ENCODE measurements at places on chromosomes 2 and 18.

DNA sequence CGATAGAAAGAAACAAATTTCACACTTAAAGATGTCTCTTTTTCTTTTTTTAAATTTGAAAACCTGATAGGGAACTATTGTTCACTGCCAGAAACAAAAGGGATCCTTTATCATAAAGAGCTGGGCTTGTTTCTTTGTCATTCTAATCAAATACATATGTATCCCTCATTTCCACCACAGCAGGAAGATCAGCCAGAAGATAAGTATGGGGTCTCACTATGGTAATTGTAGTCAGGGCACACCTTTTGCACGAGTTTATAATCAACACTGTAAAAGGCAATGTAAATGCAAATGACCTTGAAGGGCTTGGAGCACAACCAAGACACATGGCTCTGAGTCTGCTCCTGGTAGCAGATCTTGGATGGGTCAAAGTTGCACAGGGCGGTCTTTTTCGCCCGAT is 109.5 kb downstream of the NXPH2 start:
- no peak for DNase-seq

DNA sequence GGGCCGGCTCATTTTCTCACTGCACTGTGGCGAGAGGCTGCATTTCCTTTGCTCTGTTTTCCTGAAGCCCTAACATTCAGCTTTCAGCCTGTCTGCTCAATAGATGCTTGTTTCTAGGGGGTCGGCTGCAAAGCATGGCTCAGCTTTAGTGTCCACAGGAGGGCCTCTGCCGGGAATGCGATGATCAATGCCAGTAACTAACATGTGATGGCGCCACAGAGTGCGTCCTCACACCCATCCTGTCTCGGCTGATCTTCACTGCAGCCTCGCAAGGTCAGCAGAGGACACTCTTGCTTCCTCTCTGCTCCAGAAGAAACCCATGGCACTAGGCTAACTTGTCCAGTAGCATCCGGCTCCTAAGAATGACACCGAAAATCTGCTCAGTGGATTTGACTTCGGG is 156.4 kb upstream of the PXDN start:
- no peak for DNase-seq

DNA sequence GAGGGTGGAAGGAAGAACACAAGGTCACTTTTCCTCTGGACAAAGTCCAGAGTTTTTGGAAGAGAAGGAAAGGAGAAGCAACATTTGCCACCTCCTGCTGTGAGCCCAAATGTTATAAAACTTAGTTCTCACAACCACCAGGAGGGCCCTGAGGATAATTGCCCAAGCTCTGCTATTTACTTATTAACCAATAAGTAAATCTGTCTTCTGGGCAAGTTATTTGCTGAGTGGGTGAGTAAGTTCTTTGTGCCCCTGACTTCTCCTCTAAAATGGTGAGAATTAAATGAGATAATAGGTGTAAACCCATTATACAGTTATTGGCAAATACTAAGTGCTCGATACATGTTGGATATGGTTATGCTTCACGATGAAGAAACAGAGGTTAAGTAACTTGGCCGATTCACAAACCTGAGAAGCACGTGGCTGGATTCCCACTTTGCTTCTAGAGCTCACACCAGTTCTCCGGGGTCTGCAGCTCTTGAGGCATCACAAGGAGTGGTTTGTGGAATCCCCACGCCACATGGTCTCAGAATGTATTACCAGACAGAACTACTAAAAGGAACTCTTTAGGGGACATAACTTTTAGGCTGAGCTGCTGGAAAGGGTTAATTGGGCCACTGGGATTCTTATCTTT is 164.1 kb downstream of the MYCN start:
- DNase-seq, result no peak

GRCh38 chr18:54444319-54444914 is 86.7 kb downstream of the C18orf54 start:
- peak; percentile 1 for DNase-seq

DNA sequence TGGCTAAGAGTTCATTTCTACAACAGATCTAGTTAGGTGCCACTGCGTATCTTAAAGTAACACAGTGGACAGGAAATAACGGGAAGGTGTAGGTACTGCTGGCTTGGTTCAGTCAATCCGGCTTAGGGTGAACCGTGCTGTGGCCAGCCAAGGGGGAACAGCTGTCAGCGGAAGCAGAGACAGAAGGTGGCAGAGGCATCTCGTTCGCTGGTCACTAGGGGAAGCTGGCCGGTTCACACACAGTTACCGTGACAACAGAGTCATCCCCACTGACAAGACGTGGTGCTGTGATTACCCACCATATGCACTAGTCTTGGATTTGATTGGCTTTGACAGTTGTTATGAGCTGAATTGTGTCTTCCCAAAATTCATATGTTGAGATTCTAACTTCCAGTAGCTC is 58.8 kb upstream of the HDAC4 start:
- no peak for DNase-seq

DNA sequence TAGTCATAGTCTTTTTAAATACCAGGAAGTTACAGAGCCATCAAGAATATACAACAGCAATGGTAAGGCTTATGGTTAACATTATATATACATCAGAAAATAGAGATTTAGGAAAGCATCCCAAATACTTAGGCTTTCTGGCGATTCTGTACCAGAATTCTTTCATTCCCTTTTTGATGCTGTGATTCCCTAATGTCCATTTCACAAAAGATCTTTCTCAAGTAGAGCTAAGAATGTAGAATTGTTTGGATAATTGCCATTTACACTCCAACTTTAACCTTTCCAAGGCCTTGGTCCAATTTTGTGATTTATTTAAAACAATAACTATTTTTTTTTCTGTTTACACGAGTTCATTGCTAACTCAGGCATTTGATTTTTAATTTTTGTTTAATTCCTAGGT is 422.2 kb downstream of the MTX2 start:
- no peak for DNase-seq

DNA sequence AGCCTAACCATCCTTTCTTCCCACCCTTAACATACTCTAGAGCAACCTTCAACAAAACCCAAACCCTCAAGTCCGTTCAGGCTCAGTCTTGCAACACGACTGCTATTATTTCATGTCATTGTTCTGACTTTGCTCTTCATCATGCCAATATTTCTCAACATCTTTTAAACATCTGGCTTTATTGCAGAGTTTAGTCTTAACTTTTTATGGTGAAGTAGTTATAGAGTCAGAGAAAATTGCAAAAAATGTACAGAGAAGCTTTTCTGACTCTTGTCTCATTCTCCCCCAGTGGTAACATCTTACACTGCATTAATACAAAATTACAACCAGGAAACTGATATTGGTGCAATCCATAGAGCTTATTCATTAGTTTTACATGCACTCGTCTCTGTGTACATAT is 3.9 kb downstream of the MARCO start:
- DNase-seq, result no peak

GRCh38 chr18:37663446-37663845 is 97.8 kb upstream of the CELF4 start:
- no peak for DNase-seq

DNA sequence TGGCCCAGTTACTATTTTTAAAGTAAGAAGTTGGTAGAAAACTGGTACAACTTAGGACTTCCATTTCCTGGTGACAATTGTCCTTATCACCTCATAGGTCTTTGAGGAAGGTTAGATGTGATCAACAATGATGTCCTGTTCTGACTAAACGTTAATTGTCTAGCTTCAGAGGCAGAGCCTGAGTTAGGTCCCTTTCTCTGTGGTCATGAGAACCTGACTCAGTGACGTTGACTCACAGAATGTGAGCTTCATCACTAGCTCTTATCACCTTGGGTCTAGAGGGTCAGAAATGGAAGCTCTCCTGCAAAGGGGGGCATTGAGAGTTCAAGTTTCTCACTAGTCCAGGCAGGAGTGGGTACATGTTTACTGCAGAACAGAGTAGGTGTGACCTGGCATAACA is 60.6 kb upstream of the ATP8B1 start:
- DNase-seq, result no peak

DNA sequence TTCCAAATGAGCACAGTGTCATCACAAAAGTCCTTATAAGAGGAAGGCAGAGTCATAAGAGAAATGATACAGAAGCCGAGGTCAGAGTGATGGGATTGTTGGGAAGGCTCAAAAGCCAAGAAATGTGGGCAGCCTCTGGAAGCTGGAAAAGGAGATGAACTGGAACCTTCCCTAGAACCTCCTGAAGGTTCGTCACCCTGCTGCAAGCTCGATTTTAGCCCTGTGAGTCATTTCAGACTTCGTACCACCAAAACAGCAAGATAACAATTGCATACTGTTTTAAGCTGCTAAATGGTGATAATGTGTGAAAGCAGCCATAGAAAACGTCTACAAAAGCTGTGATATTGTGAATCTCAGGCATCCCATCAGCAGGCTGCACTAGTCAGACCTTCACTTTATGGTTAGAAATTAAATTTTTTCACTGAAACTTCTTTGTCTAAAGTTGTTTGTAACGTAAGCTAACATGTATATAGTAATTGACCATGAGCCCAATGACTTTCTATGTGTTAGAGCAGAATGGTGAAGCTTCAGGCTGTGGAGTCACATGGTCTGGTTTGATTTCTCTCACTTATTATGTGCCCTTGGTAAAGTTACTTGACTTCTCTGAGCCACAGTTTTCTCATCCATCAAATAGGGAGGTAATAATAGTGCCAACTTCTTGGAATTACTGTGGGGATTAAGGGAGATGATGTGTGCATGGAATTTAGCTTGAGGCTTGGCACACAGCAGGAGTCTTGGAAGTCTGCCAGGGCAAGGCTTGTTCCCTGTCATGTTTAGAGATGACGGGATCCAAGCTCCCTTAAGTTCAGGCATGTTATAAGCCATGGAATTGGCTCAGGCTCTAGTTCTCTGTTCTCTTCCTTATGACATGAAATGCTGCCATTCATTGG is 132.0 kb upstream of the CCDC195 start:
- no peak for DNase-seq

GRCh38 chr2:188880740-188881139 is 93.4 kb upstream of the COL3A1 start:
- DNase-seq, result no peak

GRCh38 chr18:3675446-3675845 is 225.5 kb downstream of the TGIF1 start:
- no peak for DNase-seq

- no peak for DNase-seq
These were observed 437.7 kb upstream of the HNRNPA3 start for GRCh38 chr2:176774766-176775451.

GRCh38 chr2:70103531-70104061 is 16.3 kb downstream of the PCBP1 start:
- DNase-seq, result no peak

DNA sequence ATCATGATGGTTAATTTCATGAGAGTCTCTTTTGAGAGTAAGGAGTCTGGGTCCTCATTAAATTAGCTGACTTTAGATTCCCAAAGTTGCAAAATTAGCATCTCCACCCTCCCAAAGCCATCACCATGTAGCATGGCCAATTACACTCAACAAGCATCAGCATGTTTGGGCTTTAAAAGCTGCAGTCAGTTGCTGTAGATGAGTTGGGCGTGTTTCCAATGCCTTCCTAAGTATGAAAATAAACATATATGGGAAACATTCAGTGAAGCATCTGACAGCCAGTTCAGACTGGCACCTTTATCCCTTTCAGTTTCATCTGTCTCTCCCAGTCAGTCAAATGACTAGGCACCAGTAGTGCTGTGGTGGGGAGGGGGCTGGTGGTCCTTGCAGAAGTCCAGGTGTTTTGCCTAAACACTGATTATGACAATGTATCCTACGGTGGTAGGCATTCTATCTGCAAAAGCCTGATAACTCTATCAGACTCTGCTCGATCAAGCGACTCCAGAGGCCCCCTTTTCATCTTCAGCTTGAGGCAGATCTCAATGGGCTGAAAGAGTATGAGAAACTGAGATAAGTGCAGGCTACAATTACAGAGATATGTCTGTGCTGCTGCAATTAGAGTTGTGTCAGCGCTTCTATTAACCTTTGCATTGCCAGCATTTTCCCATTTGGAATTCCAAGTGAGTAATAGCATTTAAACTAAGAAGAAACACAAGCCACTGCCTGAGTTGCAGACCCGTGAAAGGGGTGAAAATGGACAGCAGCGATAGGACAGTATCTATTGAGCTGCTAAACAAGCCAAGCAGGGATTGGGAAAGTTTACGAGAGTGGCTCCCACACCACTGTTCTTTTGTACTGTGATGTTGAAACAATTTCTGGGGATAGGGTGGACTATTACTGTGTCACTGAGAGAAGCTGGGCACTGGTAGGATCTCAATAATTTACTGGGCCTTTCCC is 67.3 kb upstream of the SPOPL start:
- no peak for DNase-seq

DNA sequence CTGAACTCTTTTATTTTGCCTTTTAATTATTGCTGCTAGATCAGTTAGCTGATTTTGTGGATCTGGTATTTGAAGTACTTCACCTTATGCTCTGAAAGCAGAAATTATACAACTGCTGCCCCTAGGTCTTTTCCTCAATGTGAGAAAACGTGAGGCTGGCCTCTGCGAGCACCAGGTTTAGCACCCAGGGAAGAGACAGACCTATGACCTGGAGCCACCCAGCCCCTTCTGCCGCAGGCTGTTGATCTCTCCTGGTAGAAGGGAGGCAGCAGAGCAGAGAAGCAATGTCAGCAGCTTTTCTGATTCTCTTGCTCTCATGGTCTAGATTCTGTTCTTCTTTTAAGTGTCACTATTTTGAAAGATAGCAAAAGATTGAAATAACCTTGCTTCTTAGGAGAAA is 19.9 kb downstream of the TRAPPC12 start:
- no peak for DNase-seq

DNA sequence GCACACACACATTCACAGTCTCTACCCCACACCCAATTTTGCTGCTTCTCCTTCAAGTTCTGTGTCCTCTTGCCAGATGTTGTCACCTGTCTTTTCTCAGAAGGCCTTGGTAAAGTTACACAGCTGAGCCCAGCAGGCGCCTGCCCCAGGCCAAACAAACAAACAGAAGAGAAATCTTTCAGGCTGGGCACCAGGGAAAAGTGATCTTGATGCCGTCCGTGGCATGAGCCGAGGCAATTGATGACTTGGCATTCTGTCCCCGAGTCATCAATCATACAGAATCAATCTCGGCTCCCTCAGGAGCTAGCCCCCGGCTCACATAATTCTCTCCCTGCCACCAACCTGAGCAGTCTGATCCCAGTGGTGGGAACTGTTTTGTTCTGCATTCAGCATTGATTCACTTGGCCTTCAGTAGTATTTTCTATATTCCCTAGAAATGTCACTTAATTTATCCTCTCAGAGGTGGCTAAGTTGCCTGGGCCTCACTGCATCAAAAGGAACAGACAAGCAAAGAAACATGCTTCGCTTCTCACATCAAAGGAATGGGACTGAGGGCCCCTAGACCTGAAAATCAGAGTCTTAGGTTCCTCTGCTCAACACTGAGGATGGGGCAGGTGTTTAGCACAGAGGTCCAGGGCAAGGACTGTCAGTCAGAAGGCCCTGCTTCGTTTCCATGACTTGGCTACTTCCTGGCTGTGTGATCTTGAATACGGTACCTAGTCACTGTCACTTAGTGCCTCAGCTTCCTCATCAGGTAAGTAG is 278.8 kb upstream of the CELF4 start:
- DNase-seq, result no peak

DNA sequence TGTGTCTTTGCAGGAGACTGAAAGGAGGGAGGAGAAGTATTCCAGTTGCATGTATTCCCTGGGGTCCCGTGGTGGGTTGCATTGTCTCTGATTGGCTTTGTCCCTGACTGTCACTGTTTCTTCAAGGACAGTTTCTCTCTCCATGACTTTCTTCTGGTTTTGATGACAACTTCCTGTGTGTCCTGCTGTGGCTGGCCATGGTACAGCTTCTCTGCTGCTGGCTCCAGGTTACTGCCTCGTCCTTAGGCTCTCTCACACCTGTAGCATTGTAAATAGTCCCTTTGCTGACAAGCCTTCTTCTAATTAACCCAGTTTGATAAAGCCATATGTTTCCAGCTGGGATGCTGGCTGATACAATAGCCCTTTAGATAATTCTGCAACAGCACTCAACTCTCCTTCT is 129.0 kb downstream of the LPIN1 start:
- no peak for DNase-seq

Measured in BJ (cell line).